NCI-H2029 (cell line): ENCODE measurements at places on chromosomes 13 and 19.

GRCh38 chr19:13447978-13448377, 58.3 kb downstream of the CACNA1A start:
- no peak for DNase-seq

GRCh38 chr19:31018936-31019335, 330.3 kb downstream of the TSHZ3 start:
- DNase-seq: no peak

DNA sequence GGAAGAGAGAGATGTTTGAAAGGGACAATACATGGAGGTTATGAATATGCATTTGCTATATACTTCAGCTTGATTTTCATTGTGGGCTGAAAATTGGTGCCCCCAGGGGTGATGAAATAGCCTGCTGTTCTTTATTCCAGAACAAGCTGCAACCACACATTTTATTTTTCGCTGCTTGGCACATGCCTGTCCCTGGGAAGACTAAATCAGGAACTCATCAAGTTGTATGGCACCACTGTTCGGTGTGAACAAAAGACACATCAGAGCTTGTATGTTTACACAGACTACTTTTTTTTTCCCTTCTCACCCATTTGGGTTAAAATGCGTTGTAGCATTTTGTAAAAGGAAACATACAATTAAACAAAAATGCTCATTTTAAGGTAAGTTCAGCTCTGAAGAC, 230.7 kb downstream of the NALCN start:
- no peak for DNase-seq

DNA sequence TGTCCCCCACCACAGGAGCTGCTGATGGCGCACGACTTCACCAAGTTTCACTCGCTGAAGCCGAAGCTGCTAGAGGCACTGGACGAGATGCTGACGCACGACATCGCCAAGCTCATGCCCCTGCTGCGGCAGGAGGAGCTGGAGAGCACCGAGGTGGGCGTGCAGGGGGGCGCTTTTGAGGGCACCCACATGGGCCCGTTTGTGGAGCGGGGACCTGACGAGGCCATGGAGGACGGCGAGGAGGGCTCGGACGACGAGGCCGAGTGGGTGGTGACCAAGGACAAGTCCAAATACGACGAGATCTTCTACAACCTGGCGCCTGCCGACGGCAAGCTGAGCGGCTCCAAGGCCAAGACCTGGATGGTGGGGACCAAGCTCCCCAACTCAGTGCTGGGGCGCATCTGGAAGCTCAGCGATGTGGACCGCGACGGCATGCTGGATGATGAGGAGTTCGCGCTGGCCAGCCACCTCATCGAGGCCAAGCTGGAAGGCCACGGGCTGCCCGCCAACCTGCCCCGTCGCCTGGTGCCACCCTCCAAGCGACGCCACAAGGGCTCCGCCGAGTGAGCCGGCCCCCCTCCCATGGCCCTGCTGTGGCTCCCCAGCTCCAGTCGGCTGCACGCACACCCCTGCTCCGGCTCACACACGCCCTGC, 4.4 kb upstream of the NOP53 start:
- no peak for DNase-seq
